NB4 (cell line): ENCODE measurements at places on chromosomes 11 and 22.

DNA sequence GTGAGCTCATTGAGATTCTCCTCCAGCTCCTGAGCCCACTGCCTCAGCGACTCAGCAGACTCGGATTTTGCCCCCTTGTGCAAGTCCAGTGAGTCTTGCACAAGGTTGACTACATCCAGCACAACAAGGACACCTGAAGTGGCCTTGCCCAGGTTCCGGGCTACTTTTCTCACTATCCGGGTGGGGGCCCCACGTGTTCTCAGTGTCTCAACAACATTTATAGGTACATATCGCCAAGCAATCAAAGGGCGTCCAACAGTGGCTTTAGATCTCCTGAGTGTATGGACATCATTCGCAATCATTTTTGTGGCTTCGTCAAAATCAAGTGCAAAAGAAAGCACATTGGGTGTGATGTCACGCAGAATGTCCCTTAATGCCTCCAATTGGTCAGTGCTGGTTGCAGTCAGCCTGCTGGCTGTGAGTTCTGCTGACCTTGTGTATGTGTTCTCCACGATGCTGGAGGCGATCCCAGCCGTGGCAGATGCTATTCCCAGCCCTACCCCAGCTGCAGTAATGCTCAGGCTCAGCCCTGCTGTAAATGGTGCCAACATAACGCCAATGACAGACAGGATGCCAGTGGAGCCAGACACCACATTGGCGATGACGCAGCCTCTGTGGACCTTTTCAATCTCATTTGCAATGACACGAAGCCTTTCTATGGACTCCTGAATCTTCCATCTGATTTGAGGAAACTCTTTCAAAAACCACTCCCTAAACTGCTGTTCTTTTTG is 10.3 kb downstream of the APOL4 start:
- DNase-seq: no peak

DNA sequence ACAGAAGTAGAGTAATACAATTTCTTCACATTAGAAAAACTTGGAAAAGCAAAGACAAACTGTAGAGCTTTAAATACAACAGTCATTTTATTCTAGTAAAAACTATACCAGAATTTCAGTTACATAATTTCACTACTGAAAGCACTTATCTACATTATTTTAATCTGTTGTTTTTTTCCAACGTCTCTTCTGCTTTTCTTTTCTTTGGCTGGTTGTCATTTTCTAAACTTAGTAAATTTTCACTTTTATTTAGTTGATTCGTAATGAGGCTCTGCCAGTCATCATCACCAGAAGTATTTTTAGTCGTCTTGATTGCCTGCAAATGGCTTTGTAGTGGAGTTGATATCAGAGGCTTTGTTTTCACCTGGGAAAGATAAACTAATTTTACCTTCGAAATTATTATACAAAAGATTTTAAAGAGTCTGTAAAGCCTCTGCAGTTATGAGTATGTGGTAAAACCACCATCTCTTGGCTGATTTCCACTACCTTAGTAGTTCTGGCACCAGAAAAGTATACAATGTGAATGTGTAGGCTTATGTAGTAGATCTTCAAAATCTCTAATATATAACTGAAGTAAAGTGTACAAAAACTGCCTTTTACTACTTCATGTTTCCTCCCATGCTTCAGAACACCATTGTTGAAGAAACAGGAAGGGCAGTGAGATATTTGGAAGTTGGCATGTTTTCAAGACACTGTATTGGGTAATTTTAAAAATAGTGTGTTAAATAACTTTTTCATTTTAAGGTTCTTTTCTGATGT is 19.2 kb downstream of the EIF3M start:
- DNase-seq: no peak

DNA sequence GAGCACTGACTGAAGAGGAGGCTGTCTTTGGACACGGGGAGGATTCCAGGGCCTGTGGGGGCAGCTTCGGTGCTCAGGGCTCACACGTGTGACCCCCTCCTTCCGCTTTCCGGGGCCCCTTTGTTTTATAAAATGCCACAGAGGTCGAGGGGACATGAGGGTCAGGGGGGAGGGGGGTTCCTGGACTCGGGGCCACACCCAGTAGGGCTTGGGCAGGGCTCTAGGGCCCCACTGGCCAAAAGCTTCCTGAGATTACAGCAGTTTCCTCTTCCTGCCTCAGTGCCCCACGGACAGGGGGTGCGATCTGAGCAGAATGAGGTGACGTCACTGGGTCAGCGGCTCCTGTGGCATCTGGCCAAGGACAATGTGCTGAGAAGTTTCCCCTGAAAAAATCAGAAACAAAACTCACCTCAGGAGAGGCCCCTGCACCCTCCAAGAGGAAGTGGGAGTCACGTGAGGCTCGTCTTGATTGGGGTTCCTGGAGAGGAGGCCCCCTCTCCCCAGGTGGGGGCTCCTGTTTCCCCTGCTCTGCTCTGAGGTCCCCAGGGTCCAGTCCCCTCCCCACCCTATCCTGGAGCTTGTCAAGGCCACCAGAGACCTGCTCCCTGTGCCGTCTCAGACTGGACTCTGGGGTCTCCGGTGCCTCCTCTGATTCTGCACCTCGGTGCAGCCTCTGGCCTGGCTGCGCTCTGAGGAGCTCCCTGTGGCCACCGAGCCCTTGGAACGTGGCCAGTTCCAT is 6.4 kb upstream of the IFITM3 start:
- peak; percentile 83 for DNase-seq

GRCh38 chr11:111039982-111040381 is 205.5 kb upstream of the POU2AF2 start:
- DNase-seq: peak; percentile 8

DNA sequence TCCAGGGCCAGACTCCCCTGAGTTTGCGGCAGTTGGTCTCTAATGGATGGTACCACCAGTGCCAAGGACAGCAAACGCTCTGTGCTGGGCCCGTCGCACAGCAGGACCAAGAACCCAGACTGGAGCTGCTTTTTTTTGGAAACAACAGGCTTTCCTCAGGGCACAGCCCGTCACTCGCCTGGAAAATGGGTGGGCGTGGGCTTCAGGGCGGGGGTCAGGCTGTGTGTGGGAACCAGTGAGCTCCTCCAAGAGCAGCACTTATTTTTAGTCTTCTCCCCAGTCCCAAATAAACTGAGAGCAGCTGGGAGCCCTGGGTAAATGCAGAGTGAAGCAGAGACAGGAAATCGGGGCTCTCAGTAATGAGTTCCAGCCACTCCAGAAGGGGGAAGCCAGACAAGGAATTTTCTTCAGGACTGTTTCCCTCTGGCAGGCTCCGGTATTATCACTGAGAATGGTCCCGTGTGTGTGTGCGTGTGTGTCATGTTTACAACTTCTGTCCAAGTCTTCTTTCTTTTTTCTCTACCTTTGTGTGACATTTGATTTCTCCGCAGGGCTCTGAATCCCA is 63.0 kb downstream of the PPFIBP2 start:
- no peak for DNase-seq

GRCh38 chr11:69970785-69971535 is 107.2 kb upstream of the ANO1 start:
- DNase-seq: no peak

DNA sequence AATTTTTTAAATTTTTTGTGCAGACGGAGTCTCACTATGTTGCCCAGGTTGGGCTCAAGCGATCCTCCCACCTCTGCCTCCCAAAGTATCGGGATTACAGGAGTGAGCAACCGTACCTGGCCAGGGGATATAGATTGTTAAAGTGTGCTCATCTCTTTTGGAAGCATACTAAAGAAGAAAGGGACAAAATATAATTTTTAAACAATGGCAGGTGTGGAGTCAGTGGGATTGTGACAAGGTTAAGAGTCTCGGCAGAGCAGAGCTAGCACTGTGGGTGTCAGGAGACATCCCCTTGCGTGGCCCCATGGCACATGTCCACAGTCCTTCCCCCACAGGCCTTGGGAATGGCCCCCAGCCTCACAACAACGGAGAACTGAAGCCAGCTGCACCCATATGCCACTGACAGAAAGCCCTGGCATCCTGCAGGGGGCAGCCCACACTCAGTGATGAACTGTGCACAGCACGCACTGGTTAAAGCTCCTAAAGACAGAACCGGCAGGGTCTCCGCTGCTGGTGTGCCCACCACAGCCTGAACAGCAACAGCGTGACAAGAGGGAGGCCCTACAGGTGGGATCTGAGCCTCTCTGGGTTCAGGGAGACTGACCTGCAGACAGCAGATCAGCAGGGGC is 29.9 kb downstream of the SERPIND1 start:
- peak; percentile 56 for DNase-seq

DNA sequence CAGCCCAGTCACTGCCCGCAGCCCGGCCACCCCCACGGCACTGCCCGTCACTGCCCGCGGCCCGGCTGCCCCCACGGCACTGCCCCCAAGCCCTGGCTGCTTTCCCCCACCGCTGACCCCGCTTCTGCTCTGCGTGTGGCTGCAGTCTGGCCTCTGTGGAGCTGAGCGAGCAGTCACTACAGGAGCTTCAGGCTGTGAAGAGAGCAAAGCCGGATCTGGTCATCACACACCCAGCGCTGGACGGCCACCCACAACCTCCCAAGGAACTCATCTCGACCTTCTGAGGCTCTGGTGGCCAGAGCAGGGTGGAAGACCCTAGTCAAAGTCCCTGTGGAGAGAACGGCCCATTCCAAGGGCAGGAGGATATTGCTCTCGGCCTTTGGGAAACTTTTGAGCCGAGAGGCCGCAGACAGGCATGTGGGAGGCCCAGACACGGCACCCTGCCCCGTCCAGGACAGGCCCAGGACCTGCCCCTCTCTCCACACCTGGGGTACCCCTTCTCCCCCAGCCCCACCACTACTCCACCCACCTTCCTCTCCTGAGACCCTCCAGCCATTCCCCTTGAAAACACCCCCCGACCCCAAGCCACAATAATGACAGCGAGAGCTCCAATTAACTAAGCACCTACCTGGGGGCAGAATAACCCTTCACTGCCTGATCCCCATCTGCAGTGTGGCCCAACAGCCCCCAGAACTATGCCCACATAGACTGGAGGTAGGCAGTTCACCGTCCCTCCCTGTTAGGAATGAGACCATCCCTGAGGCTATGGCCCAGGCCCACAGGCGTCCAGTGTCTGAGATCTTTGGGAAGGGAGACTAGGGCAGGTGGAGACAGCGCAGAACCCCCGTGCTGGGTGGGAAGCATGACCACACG is 3.7 kb upstream of the PGGHG start:
- DNase-seq: no peak

DNA sequence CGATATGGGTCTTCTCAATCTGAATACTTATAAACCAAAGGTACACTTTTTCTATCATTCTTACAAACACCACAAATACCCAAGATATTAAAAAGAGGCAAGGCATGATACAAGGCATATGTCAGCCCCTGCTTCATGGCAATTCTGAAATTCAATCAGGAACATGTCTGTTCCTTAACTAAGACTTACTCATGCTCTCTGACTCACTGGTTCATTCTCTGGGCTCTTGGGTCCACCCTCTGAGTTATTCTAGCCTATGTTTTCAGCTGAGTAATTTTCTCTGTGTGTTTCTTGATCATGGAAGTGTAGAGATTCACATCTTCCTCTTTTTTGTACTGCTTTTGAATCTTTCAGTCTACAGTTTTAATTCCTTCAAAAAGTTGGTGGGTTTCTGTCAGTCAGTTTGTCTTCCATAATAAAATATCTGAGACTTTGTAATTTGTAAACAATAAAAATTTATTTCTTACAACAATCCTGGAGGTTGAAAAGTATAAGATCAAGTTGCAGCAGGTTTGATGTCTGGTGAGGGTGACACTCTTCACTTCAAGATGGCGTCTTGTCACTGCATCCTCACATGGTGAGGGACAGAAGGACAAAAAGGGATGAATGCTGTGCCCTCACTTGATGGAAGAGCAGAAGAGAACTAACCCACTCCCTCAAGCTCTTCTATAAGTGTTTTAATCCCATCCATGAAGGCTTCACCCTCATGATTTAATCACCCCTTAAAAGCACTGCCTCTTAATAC is 211.7 kb downstream of the FAM76B start:
- peak; percentile 34 for DNase-seq

DNA sequence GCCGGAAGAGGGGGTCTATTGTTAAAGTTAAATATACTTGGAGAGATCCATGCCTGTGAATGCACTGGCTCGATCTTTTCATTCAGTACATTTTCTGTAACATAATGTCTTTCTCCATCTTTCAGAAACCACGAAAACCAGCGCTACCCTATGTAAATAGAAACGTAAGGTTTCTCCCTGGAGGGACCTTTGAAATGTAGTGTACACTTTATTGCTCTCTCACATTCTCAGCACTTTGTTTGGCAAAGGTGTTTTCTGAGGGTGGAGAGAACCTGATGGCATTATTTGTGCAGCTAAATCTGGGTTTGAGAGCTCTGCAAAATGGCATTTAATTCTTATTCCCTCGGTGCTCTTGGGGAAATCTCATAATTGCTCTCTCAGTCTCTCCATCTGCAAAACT is 468.4 kb downstream of the NELL1 start:
- no peak for DNase-seq

DNA sequence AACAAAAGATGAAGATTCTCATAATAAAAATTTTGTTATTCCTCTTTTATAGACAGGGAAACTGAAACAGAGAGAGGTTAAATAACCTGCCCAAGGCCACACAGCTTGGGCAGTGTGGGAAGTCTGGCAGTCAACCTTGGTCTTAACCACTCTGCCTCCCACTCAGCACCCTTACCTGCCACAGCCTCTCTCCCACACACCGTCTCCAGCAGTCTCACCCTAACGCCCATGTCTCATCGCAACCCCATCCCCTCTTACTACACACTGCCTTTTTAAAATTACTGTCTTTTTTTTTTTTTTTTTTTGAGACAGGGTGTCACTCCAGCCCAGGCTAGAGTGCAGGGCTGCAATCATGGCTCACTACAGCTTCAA is 25.0 kb downstream of the ARRB1 start:
- DNase-seq: peak; percentile 81

GRCh38 chr11:116348226-116348625 is 424.6 kb downstream of the BUD13 start:
- no peak for DNase-seq

DNA sequence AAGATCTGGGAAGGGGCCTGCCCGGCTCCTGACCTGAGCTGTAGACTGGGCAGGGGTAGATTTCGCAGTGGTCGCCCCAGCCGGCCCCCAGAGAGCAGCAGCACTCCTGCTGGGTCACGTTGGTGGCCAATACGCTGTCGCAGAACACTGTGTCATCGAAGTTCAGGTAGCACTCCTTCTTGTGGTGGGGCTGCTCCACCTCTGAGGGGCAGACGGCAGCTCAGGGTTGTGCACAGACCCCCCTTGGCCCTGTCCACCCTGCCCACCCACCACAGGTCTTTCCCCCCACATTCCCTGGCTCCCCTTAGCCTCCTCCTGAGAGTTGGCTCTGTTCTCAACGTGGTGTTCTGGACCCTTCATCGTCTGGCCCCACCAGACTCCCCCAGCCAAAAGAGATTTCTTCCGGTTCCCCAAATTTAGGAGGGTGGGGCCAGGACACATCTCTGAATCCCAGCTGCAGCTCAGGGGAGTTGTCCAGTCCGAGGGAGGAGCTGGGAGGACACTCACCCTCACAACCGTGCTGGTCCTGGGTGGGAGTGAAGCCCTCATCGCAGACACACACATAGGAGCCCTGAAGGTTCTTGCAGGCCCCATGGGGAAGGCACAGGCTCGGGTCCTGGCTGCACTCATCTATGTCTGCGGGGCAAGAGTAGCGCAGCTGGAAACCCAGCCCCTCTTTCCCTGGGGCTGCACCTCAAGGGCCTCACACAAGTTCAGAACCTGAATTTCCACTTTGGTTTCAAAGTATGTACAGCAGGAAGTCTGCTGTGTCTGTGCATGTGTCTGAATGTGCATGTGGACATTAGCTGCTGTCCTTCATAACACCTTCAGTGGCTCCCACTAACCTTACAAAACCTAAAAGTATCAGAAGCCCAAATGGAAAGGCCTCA is 16.5 kb downstream of the SCYL1 start:
- no peak for DNase-seq

- no peak for DNase-seq
These were observed 322.7 kb upstream of the PLET1 start for GRCh38 chr11:112583261-112583893.
